Activated naive CD4-positive, alpha-beta T cell (primary cell): ENCODE measurements at places on chromosomes 1 and 21.

GRCh38 chr1:157042846-157043245 is 2.7 kb downstream of the ARHGEF11 start:
- DNase-seq, result no peak

DNA sequence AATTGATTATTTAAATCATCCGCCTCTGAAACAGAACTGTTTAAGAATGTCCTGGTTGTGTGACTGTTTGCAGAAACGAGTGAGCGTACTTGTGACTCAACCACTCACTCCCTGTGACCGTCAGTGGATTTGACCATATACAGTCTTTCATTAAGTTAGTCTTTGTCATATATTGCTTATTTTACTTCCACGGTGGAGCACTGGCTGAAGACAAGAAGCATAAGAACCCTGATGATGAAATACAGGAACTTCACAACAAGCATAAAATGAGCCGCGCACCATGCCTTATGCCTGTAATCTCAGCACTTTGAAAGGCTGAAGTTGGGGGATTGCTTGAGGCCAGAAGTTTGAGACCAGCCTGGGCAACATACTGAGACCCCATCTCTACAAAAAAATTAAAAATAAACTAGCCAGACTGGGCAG is 194.0 kb downstream of the TOMM20 start:
- DNase-seq, result no peak

DNA sequence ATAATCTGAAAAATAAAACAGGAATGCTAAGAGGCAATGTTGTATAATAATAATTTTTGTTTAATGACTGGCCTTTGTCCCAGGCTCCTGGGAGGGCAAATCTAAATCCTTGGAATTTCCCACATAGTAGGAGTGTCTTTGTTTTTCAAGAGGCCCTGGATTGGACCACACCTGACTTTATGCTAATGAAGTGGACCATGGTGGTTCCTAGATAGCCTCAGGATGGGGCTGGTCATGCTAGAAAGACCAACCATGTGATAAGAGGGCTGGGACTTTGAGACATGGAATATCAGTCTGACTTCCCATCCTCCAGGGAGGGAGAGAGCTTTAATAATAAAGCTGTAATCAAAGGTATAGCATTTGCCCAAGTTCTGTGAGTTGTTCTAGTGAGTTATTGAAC is 138.2 kb upstream of the RAB4A start:
- DNase-seq, result no peak

DNA sequence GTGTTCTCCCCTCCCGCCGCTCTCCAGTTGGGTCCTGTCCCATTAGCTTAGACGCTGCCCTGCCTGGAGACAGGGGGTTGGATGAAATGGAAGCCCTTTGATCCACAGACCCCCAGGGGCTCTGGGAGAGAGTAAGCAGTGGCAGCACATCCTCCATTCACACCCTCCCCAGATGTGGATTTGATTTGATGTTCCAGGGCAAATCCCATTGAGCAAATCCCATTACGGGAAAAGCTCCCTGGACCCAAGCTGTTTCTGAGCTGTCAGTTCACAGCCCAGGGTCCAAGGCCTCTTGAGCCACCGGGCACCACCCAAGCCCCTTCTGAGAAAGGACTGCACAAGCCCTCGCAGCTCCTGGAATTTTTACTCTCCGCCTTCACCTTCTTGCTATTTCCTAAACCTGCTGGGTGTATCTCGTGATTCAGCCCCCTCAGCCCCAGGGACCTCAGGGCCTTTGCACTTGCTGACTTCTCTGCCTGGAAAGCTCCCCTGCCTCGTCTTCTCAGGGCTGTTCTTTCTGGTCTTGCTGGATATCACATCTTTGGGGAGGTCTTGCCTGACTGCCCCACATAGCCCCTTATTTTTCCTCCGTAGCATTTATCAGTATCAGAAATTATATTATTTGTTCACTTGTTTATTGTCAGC is 101.1 kb downstream of the PAX7 start:
- no peak for DNase-seq

DNA sequence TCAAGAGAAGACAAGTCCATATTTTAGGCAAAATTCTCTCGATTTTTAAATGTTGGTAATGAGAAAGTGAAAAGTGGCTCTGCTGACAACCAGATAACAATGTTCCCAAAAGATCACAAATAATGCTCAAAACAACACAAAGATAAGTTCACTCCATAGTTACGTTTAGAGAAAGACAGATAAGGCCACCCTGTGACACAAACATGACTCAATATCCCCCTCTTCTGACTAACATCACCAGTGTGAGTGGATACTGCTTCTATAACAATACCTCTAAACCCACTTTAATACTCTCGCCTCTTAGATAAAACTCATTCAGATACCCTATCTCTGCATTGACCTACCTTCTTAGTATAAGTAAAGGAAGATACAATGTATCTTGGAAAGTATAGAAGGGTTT is 51.2 kb upstream of the RGS7 start:
- DNase-seq, result no peak
